ENCODE measurements at places on chromosomes 13 and 19.

- peak; percentile 93 for DNase-seq
- H3K27me3 ChIP-seq, result no peaks in the 10 kb centered on the region
- H3K36me3 ChIP-seq, result peaks cover 35% of the 10 kb centered on the region
Observed at GRCh38 chr19:18279516-18280246, 1.7 kb downstream of the JUND start.

DNA sequence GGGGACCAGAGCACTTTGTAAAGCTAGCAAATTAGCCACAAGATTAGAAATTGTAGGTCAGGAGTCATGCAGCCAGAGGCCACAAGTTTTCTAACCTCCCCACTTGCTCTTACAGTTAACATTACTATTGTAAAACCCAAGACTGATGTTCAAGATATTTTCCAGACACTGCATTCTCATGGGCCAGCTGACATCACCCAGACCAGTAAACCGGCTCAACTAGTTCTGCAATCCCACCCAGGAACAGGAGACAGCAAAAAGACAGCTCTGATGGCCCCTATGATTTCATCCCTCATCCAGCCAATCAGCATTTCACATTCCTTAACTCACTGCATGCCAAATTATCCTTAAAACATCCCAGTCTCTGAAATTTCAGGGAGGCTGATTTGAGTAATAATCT is 178.5 kb downstream of the PRR20E start:
- H3K27me3 ChIP-seq, result no peaks in the 10 kb centered on the region
- H3K27ac ChIP-seq, result no peak overlapping the region
- no peak overlapping the region for H3K4me3 ChIP-seq
- H3K4me1 ChIP-seq, result no peaks in the 10 kb centered on the region
- DNase-seq, result no peak

- H3K27ac ChIP-seq, result no peak overlapping the region
- DNase-seq, result no peak
- H3K4me3 ChIP-seq, result no peak overlapping the region
- no peaks in the 10 kb centered on the region for H3K36me3 ChIP-seq
- peaks cover 31% of the 10 kb centered on the region for H3K4me1 ChIP-seq
- H3K27me3 ChIP-seq, result peaks cover 61% of the 10 kb centered on the region
Observed at GRCh38 chr19:54422136-54422535, 6.9 kb downstream of the TTYH1 start.

DNA sequence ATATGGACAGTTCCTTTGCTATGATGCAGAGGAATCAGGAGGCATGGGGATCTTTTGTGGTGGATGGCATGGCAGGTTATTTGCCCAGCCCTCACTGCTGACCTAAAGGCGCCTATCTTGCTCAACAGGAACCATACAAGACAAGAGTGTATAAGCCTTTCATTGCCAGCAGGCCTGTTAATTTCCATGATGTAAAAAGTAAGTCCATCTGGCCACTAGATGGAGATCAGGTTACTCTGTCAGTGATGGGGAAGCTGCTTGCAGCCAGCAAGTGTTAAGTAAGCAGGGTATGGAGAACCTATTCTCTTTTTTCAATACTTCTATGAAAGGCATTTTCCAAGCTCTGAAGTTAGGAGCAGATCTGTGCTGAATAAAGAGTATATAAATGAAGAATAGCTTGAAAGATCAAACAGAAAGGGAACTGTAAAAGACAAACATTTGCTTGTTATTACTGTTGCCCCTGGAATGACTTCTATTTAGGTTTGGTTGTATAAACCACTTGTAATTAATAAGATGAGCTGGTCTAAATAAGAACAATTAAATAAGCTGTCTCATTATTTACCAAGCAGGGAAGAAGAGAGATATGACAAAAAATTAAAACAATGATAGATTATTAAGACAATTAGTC is 210.9 kb downstream of the RGCC start:
- H3K36me3 ChIP-seq, result no peaks in the 10 kb centered on the region
- peaks cover 4% of the 10 kb centered on the region for H3K27me3 ChIP-seq
- H3K27ac ChIP-seq, result no peak overlapping the region
- H3K4me3 ChIP-seq, result no peak overlapping the region
- DNase-seq, result peak; percentile 31

GRCh38 chr13:111874981-111875380 is 192.0 kb upstream of the SOX1 start:
- no peaks in the 10 kb centered on the region for H3K36me3 ChIP-seq
- H3K4me3 ChIP-seq, result no peak overlapping the region
- no peak for DNase-seq
- H3K27ac ChIP-seq, result no peak overlapping the region
- H3K4me1 ChIP-seq, result no peaks in the 10 kb centered on the region
- peaks cover 41% of the 10 kb centered on the region for H3K27me3 ChIP-seq

GRCh38 chr19:14511229-14511593 is 7.0 kb downstream of the DNAJB1 start:
- no peak for DNase-seq
- H3K27me3 ChIP-seq, result peaks cover 2% of the 10 kb centered on the region
- H3K27ac ChIP-seq, result peak overlapping the region; percentile 79
- peaks cover 29% of the 10 kb centered on the region for H3K36me3 ChIP-seq
- no peak overlapping the region for H3K4me3 ChIP-seq

DNA sequence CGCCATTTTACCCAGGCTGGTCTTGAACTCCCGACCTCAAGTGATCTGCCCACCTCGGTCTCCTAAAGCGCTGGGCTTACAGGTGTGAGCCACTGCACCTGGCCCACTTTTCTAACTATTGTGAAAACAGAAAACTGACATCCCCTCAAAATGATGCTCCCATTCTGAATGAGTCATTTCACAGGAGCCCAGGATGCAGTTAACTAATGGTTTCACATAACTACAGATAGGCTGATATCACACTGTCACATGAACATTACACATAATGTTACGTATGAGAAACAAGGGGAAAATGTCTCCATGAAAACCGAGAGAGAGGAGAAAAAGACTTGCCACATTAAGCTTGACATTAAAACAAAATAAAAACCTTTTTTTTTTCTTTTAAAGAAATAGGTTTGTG is 37.5 kb downstream of the N4BP2L2 start:
- DNase-seq, result no peak
- no peak overlapping the region for H3K27ac ChIP-seq
- H3K36me3 ChIP-seq, result peaks cover 28% of the 10 kb centered on the region
- no peak overlapping the region for H3K4me3 ChIP-seq

GRCh38 chr19:1252221-1252820 is 3.9 kb downstream of the MIDN start:
- DNase-seq, result no peak
- no peaks in the 10 kb centered on the region for H3K27me3 ChIP-seq
- H3K4me3 ChIP-seq, result peak overlapping the region; percentile 93

DNA sequence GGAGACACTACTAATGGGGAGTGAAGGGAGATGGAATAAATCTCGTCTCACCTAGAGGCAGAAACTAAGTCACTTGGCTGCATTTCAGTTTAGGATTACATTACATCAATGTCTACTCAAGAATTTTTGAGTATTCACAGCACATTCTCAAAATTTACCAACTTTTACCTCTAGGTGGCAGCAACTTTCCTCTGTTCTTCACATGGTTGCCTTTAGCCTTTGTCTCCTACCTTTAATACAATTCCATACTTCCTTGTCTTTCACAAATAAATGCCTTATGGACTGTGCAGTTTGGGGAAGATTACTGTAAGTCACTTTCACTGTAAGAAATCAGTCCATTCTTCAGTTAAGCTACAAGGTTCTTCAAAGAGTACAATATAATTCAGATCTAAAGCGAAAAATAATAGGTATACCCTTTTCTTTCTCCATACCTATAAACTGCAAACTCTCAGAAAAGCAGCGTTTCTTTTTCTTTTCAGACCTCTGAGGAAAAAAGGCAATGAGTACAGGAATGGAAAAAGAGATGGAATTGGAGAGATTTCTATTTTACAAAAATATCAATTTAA is 379.4 kb downstream of the KLF12 start:
- peak; percentile 30 for DNase-seq
- no peak overlapping the region for H3K4me3 ChIP-seq
- no peak overlapping the region for H3K27ac ChIP-seq

GRCh38 chr19:28397306-28397705 is 815.6 kb downstream of the UQCRFS1 start:
- peak overlapping the region; percentile 24 for H3K4me3 ChIP-seq
- peak overlapping the region; percentile 90 for H3K27ac ChIP-seq

GRCh38 chr13:27810461-27810860 is 18.2 kb downstream of the GSX1 start:
- H3K36me3 ChIP-seq, result no peaks in the 10 kb centered on the region
- DNase-seq, result no peak
- H3K27me3 ChIP-seq, result peaks cover 79% of the 10 kb centered on the region
- H3K27ac ChIP-seq, result no peak overlapping the region

DNA sequence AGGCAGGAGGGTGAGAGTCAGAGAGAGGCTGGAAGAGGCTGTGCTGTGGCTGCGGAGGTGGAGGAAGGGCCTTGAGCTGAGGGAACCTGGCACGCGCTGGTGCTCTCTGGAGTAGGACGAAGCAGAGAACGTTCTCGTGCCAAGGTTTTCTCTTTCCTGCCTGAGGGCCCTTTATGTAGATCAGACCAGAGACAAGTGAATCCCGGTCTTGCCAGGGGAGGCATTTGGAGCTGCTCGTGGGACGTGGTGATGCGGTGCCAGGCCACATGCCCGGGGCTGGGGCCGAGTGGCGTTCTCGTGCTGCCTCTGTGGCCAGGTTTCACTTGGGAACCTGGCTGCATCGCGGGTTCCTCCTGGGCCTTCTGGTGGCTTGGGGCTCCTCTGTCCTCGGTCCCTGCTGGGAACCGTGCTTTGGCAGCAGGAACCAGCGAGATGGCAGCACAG is 54.2 kb downstream of the KDM4B start:
- DNase-seq, result no peak
- H3K4me3 ChIP-seq, result no peak overlapping the region
- H3K4me1 ChIP-seq, result peaks cover 14% of the 10 kb centered on the region
- H3K27ac ChIP-seq, result peak overlapping the region; percentile 94

- no peaks in the 10 kb centered on the region for H3K4me1 ChIP-seq
- no peak overlapping the region for H3K27ac ChIP-seq
- no peaks in the 10 kb centered on the region for H3K36me3 ChIP-seq
- peaks cover 16% of the 10 kb centered on the region for H3K27me3 ChIP-seq
- no peak for DNase-seq
Observed at GRCh38 chr13:40503011-40503410, 163.4 kb downstream of the FOXO1 start.

DNA sequence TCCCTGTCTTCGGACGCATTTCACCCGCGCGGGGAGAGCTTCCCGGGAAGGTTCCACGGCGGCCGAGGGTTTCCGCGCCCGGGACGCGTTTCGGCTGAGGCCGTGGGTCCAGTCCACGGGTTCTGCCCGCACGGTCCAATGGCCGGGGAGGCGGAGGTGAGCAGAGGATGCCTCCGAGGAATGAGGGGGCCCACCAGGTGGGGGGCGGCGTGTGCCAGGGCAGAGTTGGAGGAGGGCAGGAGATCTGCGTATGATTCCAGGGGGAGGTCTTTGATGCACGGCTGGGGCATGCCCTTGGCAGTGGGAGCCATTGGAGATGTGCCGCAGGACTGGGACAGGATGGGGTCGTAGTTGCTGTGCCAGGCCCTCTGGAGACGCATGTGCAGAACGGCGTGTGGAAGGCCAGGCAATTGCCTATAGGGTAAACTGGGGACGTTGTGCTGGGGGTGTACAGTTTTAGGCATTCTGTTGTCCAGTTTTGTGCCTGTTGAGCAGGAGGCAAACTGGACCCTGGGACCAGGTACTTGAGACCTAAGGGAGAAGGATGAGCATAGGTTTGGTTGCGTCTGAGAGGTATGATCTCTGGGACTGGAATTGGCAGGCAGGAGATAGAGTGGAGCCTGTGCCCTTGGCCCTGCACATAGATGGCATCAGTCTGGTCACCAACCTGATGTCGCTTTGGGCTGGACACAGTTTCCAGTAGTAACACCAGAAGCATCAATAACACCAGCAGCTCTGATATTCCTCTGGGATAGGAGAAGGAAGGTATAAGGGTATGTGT is 751 bp downstream of the ZNF584 start:
- H3K4me3 ChIP-seq, result peak overlapping the region; percentile 87
- peaks cover 35% of the 10 kb centered on the region for H3K4me1 ChIP-seq
- H3K27ac ChIP-seq, result no peak overlapping the region
- no peaks in the 10 kb centered on the region for H3K27me3 ChIP-seq
- peak; percentile 33 for DNase-seq

- H3K27ac ChIP-seq, result peak overlapping the region; percentile 13
- H3K27me3 ChIP-seq, result peaks cover 3% of the 10 kb centered on the region
- H3K4me1 ChIP-seq, result peaks cover 78% of the 10 kb centered on the region
- no peak for DNase-seq
Observed at GRCh38 chr19:57816652-57817051, 1.9 kb upstream of the ZNF552 start.

- no peak overlapping the region for H3K4me3 ChIP-seq
- peaks cover 7% of the 10 kb centered on the region for H3K4me1 ChIP-seq
- no peak overlapping the region for H3K27ac ChIP-seq
Observed at GRCh38 chr19:2970201-2970835, 7.0 kb upstream of the TLE6 start.

DNA sequence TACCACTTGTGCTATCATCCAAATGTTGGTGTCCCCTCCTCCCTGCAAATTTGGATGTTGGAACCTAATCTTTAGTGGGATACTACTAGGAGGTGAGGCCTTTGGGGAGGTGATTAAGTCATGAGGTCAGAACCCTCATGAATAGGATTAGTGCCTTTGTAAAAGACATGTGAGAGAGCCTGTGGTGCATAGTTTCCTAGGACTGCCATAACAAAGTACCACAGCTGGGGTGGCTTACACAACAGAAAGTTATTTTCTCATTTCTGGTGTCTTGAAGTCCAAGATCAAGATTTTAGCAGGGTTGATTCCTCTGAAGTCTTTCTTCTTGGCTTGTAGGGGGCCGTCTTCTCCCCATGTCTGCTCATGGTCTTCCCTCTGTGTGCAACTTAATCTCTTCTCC is 562.6 kb upstream of the ARGLU1 start:
- H3K4me3 ChIP-seq, result no peak overlapping the region
- H3K36me3 ChIP-seq, result peaks cover 6% of the 10 kb centered on the region
- DNase-seq, result no peak
- H3K27ac ChIP-seq, result no peak overlapping the region
- peaks cover 3% of the 10 kb centered on the region for H3K27me3 ChIP-seq

GRCh38 chr13:109744512-109745051 is 41.8 kb downstream of the IRS2 start:
- peaks cover 21% of the 10 kb centered on the region for H3K4me1 ChIP-seq
- H3K27me3 ChIP-seq, result peaks cover 2% of the 10 kb centered on the region
- no peaks in the 10 kb centered on the region for H3K36me3 ChIP-seq
- H3K27ac ChIP-seq, result no peak overlapping the region
- no peak overlapping the region for H3K4me3 ChIP-seq

- peaks cover 20% of the 10 kb centered on the region for H3K4me1 ChIP-seq
- no peak overlapping the region for H3K27ac ChIP-seq
- peaks cover 54% of the 10 kb centered on the region for H3K36me3 ChIP-seq
- DNase-seq, result no peak
Observed at GRCh38 chr19:41305927-41306793, 3.8 kb upstream of the CCDC97 start.

DNA sequence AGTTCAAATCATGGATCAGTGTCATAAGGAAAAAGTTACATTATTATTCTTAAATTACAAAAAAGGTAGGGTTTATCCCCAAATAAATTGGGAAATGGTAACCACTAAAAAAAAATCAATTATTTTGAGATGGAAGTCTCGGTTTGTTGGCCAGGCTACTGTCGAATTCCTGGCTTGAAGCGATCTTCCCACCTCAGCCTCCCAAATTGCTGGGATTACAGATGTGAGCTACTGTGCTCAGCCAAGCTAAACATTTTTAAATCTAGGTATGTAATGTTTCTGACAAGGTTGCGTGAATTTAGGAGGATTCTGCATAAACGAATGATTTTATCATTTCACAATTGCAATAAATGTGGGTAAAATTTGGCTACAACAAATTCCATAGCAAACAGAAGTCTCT is 2.0 kb downstream of the NAA16 start:
- DNase-seq, result no peak
- no peaks in the 10 kb centered on the region for H3K27me3 ChIP-seq
- H3K4me3 ChIP-seq, result peak overlapping the region; percentile 98
- H3K27ac ChIP-seq, result no peak overlapping the region
- H3K4me1 ChIP-seq, result peaks cover 36% of the 10 kb centered on the region

Data from nephron progenitor cell (in vitro differentiated cells).